ENCODE measurements at places on chromosomes 2 and 18.

GRCh38 chr2:111622859-111623258 is 261.1 kb downstream of the ANAPC1 start:
- no peak for DNase-seq

DNA sequence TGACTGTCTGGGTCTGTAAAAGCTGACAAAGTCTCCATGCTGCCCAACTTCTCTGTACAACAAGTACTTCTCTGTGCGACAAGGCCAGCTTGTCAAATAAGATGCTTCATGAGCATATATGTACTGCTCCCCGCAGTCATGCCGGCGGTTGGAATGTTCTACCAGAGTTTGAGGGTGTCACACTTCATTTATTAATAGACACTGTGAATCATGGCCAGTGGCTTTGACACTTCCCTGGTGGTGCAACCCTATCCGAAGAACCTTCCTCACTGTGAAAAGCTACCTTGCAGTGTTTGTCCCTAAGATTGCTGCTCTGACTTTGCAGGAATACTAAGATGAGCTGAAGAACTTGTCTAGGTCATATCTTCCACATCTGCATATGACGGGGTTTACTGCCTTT is 120.9 kb upstream of the NRP2 start:
- DNase-seq, result no peak

DNA sequence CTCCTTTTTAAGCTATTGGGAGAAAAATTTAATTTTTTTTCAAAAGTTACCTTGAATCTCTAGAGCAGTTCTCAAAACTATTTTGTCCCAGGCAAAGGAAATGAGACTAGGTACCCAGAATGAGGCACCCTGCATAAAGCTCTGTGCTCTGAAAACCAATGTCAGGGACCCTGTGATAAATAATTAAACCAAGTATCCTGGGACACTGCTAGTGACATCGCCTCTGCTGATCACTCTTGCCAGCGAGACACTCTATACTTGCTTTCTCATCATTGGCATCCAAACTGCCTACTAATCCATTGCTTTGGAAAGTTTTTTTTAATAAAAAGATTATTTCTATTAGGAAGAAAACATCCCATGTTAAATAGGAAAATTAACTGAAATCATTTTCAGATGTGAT is 1.4 kb downstream of the GKN1 start:
- no peak for DNase-seq

GRCh38 chr2:117308861-117309770 is 505.4 kb upstream of the DDX18 start:
- DNase-seq, result no peak

GRCh38 chr2:8312861-8313830 is 368.7 kb upstream of the ID2 start:
- DNase-seq, result no peak

DNA sequence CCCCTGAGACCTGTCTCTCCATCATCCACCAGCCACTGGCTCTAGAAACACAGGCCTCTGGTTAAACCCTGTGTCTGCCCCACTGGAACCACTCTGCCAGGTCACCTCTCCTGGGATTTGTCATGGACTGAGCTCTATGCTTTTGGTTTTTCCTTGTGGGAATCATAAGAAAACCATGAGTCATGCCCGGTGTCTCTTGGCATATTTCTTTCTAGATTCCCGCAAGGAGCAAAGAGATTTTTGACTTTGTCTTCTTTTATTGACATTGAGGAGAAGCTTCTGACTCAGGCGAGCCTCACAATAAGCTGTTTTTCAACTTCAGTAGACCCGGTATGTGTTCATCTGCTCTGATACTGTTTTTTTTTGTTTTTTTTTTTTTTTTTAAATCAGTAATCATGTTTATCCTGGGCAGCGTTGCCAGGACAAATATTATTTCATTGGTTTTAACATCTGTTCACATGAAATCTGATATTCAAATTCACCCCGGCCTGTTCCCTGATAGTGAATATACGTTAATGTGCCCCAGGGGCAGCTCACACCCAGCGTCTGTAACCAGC is 207.1 kb downstream of the ACKR3 start:
- no peak for DNase-seq

DNA sequence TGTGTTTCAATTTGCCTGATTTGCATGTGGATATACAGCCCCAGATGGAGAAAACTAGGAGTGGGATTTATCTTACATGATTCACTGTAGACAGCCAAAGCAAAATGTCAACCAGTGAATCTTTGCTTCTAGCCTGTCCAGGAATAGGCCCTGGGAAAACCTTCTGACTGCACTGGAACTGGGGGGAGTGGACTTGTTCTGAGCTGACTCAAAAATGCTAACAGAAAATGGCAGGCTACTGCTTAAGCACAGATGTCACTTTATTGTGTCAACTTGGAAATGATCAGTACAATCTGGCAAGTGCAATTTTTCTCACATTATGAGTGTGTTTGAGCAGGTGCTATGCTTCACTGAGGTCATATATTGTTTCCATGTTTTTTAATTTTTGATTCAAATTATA is 593.7 kb downstream of the NRXN1 start:
- DNase-seq, result no peak

- no peak for DNase-seq
These were observed 28.3 kb downstream of the KLHL23 start for GRCh38 chr2:169761970-169762292.

- DNase-seq, result no peak
These were observed 99.9 kb upstream of the FN1 start for GRCh38 chr2:215535741-215536140.

DNA sequence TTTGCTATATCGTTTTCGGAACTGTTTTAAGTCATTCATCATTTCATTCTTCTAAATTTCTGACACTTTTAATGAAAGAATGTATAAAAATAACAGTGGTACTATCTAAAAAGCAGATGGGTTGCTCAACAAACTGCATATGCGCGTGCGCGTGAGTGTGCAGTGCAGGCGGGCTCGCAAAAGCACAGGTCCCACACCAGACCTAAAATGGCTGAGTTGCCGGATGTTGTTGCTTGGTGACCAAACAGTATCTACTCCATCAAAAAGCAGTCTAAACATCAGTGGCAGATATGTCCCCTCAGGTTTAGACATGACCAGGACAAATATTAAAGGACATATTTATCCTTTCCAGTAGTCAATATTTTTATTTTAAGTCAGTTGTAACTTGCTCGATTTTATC is 5.1 kb downstream of the NOL4 start:
- no peak for DNase-seq

- DNase-seq, result no peak
These were observed 42.6 kb downstream of the STK17B start for GRCh38 chr2:196128749-196129148.

GRCh38 chr2:46082531-46083485 is 214.4 kb upstream of the EPAS1 start:
- no peak for DNase-seq

GRCh38 chr2:20771299-20771698 is 51.6 kb downstream of the LDAH start:
- no peak for DNase-seq

DNA sequence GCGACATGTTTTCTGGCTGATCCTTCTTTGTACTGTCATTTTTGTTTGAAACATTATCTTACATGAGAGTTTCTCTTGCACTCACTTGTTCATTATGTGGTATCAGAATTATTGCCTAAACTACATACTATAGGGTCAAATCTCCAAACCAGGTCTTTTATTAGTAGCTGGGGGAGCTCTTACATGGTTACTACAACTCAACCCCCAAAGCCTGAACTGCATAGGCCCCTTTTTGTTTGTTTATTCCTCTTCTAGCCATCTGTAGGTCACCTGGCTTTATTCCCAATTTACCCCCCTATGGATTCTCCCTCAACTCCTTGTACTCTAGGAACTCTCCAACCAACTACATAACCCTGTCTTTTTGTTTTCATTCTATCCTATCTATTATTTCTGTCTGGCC is 46.7 kb downstream of the PUM2 start:
- no peak for DNase-seq

DNA sequence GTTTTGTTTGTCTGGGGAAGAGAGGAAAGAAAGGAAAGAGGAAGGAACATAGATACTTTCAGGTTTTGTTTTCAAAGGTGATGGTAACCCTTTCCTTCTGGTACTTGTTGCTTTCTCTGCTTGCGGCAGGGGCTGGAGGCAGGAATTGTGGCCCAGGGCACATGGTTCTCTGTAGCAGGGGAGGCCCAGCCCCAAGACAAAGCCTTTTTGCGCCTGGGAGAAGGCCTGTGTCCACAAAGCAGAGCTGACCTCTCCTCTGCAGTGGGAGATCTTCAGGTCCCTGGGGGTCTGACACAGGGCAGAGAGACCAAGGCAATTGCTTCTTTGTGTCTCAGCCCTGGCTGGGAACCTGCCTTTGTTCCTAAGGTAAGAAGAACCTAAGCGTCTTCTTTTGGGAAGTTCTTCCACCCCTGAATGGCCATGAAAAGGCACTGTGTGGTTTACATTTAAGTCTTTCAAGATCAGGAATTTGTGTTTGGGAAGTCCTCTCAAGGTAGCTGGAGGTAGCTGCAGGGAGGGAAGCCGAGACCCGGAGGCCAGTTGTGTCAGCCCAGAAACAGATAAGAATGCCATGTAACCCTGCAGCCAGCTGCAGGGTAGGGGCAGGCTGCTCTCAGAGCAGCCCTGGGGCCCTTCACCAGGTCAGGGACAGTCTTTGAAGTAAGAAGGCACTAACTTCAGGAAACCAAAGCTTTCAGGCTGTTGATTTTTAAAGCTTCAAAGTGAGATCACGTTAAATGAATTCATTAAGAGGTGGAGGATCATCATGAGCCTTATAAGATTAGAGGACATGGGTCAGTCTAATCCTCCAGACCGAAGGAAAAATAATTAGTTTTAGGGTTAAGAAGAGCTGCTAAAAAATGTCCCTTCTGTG is 119.3 kb downstream of the STPG4 start:
- no peak for DNase-seq

- DNase-seq, result no peak
These were observed 203.8 kb upstream of the SIX2 start for GRCh38 chr2:45212953-45213635.
